ENCODE measurements at places on chromosomes 16 and 17. TPM values are rescaled to one million over a fixed set of nuclear protein-coding genes. Genes with fewer than 3 reads are reported as not detected.

The WFDC1 gene
- polyA plus RNA-seq, result 2.6 TPM

DNA sequence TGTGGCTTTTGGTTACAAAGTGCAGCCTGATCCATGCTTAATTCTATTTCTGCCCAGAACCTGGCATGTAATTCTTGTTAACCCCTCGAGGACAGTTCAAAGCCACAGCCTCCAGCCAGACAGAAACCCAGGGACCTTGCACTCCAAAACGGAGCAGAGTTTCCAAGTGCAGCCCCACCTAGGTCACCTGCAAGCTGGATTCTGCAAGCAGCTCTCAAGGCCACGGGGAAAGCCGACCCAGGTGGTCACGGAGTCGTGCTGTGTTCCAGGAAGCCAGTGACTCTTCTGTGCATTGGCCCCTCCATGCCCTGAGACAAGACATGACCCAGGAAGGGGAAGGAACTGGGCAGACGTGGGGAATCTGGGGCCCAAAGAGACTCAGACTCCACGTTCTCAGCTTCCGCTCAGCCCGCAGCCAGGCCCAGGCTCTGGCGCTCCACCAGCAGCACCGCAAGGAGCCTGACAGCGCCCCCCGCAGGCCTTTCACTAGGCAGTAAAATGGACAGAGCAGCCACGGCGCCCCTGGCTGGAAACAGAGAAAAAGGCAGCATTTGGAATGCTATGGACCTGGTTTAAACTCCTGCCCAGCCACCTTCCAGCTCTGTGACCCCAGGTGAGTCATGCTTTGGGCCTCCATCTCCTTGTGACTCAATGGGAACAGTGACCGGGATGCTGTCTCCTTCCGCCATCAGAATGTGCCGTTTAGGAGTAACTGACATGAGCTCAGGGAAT, 27.3 kb upstream of the GSG1L start:
- no peak for DNase-seq

- no peak for DNase-seq
These were observed 267.7 kb downstream of the ABCC12 start for GRCh38 chr16:47888142-47888541.

The VAT1L gene
- polyA plus RNA-seq, result 4.7 TPM

- DNase-seq, result no peak
These were observed 198.6 kb downstream of the AATF start for GRCh38 chr17:37147301-37147812.

The SMPD3 gene
- polyA plus RNA-seq, result 1.3 TPM

The RPL26 gene
- polyA plus RNA-seq, result 2,681 TPM

DNA sequence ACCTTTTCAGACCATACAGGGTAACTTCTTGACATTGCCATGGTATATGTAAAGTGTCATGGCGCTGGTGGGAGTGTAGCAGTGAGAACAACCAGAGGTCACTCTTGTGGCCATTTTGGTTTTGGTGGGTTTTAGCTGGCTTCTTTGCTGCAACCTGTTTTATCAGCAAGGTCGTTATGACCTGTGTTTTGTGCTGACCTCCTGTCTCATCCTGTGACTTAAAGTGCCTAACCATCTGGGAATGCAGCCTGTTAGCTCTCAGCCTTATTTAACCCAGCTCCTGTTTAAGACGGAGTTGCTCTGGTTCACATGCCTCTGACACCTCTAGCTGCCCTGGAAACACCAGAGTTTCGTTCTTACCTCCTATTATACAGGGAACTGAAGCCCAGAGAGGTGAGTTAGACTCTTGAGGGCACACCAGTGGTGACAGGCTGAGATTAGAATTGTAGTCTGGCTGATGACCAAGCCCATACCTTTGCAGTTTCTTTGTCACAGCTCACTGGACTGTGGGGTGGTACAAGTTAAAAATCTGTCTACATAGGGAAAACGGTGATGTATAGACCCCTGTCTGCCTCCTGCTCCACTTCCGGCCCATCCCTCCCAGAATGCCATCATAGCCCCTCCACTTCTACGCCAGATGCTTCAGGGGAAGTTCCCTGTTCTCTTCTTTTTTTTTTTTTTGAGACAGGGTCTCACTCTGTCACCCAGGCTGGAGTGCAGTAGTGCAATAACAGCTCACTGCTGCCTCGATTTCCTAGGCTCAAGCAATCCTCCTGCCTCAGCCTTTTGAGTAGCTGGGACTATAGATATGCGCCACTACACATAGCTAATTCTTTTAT, 21.0 kb downstream of the KSR1 start:
- no peak for DNase-seq

DNA sequence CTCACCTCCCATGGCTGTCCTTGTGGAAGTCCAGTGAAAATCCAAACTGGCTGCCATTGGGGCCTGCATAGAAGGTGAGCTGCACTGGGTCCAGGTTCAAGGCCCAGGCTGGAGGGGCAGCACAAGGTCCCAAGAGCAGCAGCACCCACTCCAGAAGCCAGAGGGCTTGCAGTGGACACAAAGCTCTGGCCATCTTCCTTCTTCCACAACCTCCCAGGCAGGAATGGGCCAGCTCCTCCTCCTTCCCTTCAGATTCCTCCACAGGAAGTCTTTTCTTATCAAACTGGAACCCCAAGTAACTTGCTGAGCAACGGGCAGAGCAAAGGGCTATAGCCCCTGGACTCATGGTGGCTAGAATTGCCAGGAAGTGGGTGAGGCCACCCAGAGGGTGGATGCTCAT, at the start of gene ITGA2B:
TSS of gene ITGA2B (minus strand) at position 369 of the 400 bp plus-strand sequence. CDS start at position 193, 176 bp downstream.
- no peak for DNase-seq

DNA sequence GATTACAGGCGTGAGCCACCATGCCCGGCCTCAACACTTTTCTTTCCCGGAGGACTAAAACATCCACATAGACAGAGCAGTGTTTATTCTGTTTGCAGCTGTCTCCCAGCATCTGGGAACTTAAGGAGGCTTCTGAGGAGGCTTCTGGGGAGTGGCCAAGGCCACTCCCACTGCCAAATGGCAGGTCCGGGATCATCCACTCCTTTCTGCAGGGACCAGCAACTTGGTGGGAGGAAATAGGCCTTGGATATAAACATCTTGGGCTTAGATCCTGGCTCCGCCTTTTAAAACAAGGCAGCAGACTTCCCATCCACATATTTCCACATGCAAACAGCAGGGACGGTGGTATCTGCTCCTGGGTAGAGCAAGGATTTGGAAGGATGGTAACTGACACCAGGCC, 14.1 kb upstream of the SPATA32 start:
- DNase-seq, result no peak

DNA sequence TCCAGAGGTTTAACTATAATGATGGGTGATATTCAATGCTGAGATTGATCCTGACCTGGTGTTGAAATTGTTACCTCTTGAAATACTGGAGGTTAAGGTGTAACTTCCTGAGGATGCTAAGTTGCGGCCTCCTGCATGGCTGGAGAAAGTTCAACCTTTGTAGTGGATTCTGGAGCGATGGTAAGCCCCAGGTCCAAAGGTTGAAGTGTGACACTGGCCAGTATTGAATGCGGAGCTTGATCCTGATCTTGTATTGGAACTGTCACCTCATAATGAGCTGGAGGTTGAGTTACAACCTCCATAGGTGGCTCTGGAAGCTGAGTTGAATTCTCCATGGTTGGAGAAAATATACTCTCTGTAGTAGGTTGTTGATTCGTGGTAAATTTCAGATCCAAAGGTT, 17.0 kb downstream of the RDM1 start:
- DNase-seq, result no peak

- DNase-seq, result no peak
These were observed 42.2 kb upstream of the HAPSTR1 start for GRCh38 chr16:9049241-9049640.

DNA sequence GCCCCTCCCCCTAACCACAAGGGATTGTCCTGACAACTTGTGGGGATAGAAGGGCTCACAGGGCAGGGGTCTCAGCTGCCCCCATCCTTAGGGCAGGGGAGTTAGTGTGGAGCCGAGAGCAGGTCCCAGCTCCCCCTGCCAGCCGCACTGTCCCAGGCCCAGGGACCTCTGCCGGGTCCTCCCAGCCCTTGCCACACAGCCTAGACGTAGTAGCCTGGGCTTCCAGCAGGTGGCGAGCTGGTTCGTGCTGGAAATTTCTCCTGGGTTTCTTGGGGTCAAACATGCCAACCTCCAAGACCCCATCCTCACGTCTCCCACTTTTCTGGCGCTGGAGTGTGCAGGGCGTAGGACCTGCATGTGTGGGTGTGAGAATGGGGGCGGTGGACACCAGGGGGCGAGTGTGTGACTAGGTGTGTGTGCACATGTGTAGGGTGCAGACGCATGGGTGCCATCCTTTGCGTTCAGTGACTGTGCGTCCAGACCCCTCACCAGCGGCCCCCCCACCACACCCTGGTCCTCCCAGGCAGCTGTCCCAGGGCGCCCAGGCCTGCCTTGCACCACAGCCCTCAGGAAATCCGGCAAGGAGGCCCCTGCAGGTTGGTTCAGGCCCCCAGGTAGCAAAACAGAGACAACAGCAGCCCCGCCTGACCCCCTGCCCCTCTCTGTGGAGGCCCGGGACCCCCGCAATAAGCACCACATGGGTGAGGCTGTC, 29.5 kb downstream of the SBK1 start:
- no peak for DNase-seq

GRCh38 chr17:80687839-80688238, 143.2 kb downstream of the RPTOR start:
- DNase-seq, result no peak

GRCh38 chr16:73095885-73096421, 48.0 kb upstream of the ZFHX3 start:
- no peak for DNase-seq

DNA sequence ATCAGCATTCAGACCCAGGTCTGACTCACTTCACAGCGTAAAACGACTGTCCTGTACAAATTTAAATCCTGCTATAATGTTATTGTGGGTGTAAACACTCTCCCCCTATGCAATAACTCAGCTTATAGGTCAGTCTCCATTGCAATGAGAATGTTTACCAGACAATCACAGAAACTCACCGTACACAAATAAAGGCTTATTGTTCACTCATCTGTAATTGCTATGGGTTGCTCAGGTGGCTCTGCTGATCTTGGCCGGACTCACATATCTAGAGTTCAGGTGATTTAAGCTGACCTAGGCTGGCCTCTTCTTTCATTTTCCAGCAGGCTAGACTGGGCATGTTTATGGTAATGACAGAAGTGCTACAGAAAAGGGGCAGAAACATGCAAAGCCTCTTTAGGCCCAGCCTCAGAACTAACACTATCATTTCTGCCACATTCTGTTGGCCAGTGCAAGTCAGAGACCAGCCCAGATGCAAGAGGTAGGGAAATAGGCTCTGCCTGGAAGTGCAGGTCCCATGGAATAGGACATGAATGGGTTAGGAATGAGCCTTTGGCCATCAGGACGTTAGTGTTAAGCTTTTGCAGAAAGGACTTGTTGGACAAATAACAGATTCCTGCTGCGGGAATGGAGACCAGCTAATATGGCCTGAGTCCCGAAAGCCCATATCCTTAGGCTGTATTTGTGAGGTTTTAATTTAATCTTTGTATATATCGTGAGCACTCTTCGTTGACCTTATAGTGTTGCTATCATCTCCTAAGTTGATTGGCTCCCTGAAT, 44.0 kb downstream of the HLF start:
- no peak for DNase-seq

- no peak for DNase-seq
These were observed 17.5 kb downstream of the NDUFAF8 start for GRCh38 chr17:81256616-81257015.

The GLYR1 gene
- polyA plus RNA-seq, result 163 TPM

DNA sequence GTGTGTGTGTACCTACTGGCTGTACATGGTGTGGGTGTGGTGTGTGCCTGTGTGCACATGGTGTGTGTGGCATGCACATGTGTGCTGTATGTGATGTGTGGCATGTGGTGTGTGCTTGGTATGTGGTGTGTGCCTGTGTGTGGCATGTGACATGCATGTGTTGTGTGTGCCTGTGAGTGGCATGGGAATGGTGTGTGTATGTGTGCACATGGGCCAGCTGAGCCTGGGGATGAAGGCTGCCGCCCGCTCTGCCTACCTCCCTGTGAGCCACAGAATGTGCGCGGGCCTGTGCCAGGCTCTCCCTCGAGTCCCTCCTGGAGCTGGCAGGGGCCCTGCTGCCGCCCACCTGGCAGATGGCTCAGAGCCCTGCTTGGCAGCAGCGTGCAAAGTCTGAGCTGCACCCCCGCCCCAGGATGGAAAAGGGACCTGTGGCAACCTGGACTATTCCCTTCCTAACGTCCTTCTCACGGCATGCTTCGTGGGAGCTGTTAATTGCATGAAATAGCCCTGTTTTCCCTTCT, 9.3 kb downstream of the PRSS27 start:
- no peak for DNase-seq

DNA sequence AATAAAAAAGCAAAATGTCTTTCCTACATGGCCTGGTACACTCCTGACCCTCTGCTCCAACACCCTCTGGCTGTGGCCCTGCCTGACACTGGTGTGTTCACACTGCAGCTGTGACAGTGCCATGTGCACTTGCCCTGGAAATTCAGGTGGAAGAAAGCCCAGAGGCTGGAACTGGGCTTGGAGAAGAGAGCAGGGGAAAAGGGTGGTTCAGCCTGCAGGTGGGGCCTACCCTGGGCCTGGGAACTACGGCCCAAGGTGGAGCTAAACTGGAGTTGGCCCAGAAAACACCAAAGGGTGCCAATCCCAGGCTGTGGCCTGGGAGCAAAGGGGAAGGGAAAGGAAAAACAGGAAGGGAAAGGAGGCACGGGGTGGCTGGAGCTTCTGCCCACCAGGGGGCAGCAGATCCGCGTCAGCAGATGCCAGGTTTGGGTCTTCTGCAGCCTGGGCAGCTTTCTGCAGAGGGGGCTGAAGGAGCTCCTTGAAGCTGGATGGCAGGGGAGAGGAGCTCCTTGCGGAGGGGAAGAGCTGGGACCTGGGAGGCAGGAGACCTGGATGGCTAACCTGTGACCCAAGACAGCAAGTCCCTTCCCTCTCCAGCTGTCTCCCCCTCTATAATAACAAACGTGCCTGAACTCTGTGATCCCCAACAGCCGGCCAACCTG, 15.4 kb upstream of the CTCF start:
- DNase-seq, result no peak

The KRTAP16-1 gene
- polyA plus RNA-seq, result not detected

DNA sequence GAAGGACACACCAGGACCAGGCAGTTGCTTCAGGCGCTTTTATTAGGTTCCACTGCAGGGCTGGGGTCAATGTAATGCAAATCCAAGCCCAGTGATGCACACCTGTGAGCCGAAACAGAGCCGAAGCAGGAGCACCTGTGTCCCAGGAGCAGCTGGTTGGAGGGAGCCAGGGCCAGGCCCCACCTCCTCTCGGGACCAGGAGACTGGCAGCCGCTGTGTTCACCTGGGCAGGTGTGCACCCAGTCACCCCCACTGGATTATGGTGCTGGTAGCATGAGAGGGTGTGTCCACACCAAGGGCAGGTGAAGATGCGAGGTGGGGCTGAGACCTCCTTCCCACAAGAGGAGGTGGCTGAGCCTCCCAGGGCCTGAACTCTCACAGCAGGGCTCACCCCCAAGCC, 4.7 kb upstream of the FAAP100 start:
- DNase-seq, result no peak

- DNase-seq, result no peak
These were observed 618.7 kb downstream of the KCNJ18 start for GRCh38 chr17:22310717-22311686.

DNA sequence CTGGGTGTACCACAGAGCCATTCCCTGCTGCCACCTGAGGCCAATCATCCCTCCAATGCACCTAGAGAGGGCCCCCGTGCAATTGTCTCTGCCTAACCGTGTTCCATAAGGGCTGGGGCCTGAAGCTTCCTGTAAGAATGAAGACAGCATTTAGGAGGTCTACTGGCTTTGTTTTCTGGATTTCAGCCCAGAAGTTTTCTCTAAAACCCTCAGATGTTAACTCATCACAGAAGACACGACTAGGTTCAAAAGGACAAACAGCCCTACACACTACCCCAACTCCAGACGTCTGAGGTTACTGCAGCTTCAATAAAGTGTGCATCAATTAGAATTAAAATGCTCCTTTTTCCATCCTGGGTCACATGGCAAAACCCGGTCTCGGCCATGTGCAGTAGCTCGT, 10.8 kb upstream of the DRG2 start:
- no peak for DNase-seq

Data from left kidney (tissue), 8 donors.